Hair follicular keratinocyte (primary cell): ENCODE measurements at places on chromosomes 5 and 9. TPM values are rescaled to one million over a fixed set of nuclear protein-coding genes. Genes with fewer than 3 reads are reported as not detected.

Gene CXXC5
- total RNA-seq, result 4.2 and 4.9 TPM in 2 replicates

Gene POU5F2
- total RNA-seq, result 0.04 and 0.08 TPM in 2 replicates

Gene AMBP
- total RNA-seq, result not detected in 2 replicates

Gene GCNT4
- 2.5 and 3.4 TPM in 2 replicates for total RNA-seq

Gene ANKRD18A
- total RNA-seq, result 0.27 and 0.70 TPM in 2 replicates
